Suppressor macrophage (primary cell): ENCODE measurements at places on chromosomes 12 and 14.

GRCh38 chr14:95503365-95504134, 12.9 kb downstream of the SYNE3 start:
- DNase-seq = no peak

GRCh38 chr14:73764406-73765280, 50.5 kb upstream of the PNMA1 start:
- peak; percentile 98 for DNase-seq

DNA sequence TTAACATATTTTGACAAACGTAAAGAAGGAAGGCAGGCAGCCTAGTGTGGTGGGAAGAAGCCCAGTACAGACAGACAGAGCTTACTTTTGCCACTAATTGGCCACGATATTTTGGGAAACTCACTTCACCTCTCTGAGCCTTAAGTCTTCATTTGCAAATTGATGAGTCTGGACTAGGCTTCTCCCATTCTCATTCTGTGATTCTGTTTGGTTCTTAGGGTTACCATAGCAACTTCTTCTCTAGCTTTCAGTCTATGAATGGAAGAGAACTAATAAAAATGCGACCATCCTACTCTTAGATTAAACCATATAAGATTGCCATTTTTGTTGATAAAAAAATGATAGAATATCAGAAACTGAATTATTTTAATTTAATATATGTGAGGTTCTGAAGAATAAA, 210.5 kb downstream of the SNAPC1 start:
- DNase-seq = no peak

GRCh38 chr12:67593461-67594330, 54.8 kb upstream of the DYRK2 start:
- DNase-seq = peak; percentile 14

DNA sequence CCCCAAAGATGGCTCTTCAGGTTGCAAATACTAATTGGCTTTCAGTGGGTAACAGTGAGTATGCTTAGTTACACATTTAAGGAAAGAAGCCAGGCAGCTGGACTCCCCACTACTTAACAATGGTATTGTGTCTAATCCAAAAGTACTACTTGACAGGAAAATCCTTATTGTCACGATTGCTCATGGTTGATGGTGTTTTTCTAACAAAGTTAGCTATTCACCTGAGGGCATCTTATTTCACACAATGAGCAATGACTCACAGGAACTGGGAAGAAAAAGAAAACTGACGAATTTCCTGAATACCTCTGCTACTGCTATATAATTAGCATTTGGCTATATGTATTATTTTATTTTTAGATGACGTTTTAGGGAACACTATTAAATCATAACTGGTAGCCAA, 33.4 kb upstream of the ALG10 start:
- no peak for DNase-seq

GRCh38 chr14:88488081-88488480, 66.7 kb downstream of the PTPN21 start:
- no peak for DNase-seq

- no peak for DNase-seq
Measured at GRCh38 chr14:100825713-100826331, at the start of gene MEG3. TSS of gene MEG3 (plus strand) at chr14:100826118.

DNA sequence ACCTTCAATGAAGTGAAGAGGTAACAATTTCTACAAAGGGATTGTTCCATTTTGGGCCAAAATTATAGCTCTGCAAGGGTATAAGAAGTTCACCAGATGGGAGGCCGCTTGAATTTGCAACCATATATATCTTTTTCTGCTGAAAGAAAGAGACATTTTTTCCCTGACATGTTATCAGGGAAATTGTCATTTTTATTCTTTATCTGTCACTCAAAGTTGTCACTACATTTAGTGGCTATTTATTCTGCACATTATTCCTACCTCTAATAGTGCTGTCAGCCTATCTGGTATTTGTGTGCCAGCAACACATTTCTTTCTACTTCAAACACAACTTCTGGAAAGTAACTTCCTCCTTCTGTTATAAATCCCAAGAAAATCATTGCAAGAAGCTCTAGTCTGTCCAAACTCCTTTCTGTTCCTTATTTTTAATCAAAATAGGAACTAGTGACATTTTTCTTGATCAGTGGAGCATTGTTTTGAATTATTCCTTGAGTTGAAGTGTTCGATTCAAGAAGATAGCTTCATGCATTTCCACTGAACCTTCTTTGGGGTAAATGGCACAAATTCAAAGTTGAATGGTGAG, 137.9 kb upstream of the ATP2B1 start:
- peak; percentile 85 for DNase-seq

GRCh38 chr12:122067548-122067947, 11.0 kb upstream of the MLXIP start:
- DNase-seq = no peak

- no peak for DNase-seq
Measured at GRCh38 chr14:30957813-30958370, 67.6 kb upstream of the AP4S1 start.

DNA sequence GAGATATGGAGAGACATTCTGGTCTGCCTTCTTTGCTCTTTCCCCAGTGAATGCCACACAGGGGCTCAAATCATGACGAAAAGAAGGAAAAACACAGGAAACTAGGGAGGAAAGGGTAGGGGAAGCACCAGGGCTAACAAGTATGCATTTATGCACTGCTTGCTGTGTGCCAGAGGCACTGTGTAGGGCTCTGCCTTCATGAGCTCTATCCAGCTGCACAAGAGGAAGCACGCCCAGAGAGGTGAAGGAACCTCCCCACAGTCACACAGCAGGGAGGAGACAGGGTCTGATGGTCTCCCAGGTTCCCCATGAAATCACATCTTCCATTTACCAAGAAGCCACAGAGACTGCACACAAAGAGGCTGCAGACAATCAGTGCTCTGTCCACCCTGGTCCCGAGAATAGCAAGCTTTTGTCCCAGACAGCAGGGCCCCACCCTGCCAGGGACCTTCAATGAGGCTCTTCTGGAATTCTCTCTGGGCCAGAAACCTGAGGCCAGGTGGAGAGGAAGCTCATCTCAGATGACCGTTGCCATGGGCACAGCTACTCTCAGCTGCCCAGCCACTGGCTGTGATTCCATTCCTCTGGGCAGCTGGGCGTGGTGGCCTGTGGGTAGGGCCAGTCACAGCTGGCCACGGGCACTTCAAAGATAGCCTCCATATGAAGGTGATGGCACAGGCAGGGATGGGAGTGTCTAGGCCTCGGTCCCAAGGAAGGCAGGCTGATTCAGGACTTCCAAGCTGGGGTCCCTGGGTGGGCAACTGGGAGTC, 7.3 kb upstream of the TRPV4 start:
- DNase-seq = no peak

DNA sequence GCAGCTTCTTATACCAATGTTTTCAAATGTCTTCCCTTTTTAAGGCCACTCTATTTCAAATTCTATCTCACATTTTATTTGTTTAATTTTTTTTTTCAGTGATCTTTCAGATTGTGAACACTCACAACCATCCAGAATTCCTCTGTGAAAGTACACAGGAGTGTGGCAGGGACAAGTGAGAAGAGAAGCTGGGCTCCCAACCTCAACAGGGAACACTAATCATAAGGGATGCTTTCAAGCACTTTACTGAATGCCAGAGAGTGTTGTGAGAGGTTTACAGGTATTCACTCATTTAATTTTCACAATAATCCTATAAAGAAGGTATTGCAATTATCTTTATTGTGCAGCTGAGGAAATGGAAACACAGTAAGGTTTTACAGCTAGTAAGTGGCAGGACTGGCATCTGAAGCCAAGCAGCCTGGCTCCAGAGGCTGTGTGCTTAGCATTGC, 60.1 kb upstream of the PYGL start:
- DNase-seq = no peak

GRCh38 chr14:102726191-102726949, 50.9 kb upstream of the TRAF3 start:
- DNase-seq = no peak

DNA sequence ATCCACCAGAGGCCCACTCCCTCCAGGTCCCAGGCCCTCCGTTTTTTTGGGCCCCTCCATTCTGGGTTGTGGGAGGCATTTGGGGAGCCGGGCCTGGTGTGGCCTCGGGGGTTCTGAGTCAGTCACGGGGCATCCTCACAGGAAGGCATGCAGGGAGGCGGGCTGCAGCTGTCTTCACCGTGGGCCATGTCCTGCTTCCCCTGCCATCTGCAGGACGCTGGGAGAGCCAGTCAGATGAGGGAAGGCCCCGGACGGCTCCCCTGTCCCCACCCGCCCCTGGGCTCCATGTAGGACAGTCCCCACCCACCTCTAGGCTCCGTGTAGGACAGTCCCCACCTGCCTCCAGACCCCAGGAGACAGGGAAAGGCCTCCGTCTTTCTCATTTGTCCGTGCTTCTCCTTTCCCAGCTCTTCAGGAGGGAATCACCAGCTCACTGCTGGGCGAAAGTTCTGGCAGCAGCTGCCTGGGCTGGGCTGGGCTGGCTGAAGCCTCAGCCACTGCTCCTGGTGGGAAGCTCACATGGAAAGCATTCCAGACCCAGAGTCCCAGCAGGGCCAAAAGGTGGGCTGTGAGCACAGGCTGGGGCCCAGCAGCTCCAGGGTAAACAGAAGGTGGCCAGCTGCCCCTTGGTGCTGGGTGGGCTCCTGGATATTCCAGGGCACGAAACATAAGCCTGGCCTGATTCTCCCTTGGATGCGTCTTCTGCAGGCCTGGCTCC, 217.8 kb downstream of the KIF26A start:
- no peak for DNase-seq

- DNase-seq = no peak
Measured at GRCh38 chr12:2412305-2412643, 359.5 kb downstream of the CACNA1C start.

DNA sequence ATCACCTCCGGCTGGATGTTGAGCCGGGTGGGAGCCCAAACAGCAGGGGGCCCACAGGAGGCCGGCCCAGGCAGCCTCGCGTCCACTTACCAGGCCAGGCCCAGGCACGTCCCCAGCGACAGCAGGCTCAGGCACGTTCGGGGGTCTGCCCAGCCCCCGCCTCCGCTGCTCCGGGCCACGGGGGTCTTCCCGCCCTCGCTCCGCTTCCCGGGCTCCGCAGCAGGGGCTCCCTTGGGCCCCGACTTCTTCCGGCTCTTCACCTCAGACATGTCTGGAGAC, 216 bp downstream of the IKBIP start:
- no peak for DNase-seq

- DNase-seq = no peak
Measured at GRCh38 chr12:44077294-44077693, 241.4 kb downstream of the TMEM117 start.

DNA sequence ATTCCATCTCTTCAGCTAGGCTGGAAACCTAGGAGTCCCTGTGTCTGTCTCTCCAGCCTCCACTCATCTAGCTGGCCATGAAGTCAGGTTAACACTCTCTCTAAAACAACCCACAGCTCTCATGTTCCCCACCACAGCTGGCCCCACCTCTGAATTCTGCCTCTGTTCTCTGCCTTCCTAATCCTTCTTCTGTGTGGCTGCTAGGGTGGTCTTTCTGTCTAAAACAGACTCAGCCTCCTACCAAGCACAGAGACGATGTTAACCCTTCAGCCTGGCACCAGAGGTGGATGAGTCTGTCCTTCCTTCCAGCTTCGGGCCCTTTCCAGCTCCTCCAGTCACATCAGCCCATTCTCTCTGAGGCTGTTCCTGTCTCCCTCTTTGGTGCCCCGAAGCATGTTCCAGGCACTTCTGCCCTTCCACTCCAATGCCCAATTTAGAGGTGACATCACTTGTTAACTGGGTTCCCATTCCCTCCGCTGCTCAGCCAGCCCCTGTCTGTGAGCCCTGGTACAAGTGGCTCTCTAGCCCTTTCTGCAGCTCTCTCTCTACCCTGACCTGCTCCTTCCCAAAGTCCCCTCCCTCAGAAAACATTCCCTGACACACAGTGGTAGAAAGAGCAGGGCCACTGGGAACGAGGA, 9.1 kb downstream of the FIGNL2 start:
- no peak for DNase-seq

GRCh38 chr12:43105426-43105981, 446.5 kb downstream of the ADAMTS20 start:
- DNase-seq = no peak

- DNase-seq = no peak
Measured at GRCh38 chr12:14410841-14411569, 45.5 kb downstream of the ATF7IP start.

GRCh38 chr12:31518680-31519227, 72.2 kb downstream of the DENND5B start:
- no peak for DNase-seq

DNA sequence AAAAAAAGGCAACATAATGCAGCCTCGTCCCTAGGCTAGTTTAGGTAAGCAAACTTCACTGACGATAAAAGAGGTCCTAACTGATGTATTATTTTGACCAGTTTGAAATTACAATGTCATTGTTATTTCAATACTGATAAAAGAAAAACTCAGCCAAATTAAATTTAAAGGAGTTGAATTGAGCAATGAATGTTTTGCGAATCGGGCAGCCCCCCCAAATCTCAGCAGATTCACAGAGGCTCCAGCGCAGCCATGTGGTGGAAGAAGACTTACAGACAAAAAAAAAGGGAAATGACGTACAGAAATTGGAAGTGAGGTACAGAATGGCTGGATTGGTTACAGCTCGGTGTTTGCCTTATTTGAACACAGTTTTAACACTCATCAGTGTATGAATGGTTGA, 8.2 kb upstream of the LDHB start:
- DNase-seq = no peak

GRCh38 chr12:58513852-58514251, 406.5 kb downstream of the LRIG3 start:
- DNase-seq = no peak

DNA sequence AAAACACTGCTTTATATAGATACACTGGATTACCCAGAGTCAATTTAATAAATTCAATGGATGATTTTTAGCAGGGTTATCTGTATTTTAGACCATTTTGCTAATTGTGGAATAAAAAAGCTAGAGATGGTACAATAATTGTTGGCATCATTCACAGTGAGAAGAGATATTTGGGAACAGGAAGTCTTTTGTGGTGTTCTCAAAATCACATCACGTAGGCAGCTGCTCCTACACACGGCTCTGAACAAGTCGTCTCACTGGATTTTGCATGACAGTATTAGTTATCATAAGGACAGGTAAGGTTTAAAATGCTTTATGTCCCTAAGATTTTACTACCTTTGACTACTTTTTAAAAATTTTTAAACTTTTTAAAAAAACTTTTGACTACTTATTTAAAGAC, 52.0 kb downstream of the PAPLN start:
- DNase-seq = no peak

- DNase-seq = no peak
Measured at GRCh38 chr12:93425736-93426411, 15.9 kb downstream of the UBE2N start.

- peak; percentile 66 for DNase-seq
Measured at GRCh38 chr12:64800640-64801039, 23.8 kb upstream of the TBC1D30 start.

DNA sequence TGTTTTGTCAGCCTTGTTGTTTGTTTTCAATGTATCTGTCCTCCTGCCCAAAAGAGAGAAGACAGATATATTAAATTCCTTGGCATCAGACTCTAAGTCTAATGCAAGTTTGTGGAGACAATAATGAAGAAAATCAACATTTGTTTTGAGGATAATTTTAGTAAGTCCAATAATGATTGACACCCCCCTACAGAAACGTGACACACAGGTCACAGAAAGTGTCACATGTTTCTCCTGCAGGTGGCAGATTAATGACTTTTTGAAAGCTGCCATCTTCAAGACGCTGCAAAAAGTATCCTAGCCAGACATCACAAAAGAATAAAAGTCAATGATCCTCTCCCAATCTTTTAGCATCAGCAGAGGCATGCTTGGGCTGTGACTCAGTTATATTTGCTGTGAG, 378.8 kb upstream of the TMPO start:
- DNase-seq = no peak

- DNase-seq = no peak
Measured at GRCh38 chr14:60309867-60310552, 61.0 kb downstream of the PPM1A start.
